Brain microvascular endothelial cell (primary cell): ENCODE measurements at places on chromosomes 13 and 19.
A peak's percentile ranks its signal among the peaks of the same experiment; 100 is the strongest.

DNA sequence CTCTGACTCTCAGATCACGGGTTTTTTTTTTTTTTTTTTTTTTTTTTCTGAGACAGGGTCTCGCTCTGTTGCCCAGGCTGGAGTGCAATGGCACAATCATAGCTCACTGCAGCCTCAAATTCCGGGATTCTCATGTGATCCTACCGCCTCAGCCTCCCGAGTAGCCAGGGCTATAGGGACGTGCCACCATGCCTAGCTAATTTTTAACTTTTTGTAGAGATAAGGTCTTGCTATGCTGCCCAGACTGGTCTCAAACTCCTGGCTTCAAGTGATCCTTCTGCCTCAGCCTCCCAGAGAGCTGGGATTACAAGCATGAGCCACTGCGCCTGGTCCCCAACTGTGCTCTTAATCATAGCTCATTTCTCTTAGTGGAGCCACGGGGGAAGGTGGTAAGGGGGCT is 4.6 kb upstream of the GRAMD1A start:
- no peak for DNase-seq

- no peak for DNase-seq
These were observed 34.3 kb upstream of the C1QTNF9 start for GRCh38 chr13:24275041-24275440.

GRCh38 chr13:92612892-92613291 is 613.7 kb upstream of the GPC6 start:
- DNase-seq = no peak

DNA sequence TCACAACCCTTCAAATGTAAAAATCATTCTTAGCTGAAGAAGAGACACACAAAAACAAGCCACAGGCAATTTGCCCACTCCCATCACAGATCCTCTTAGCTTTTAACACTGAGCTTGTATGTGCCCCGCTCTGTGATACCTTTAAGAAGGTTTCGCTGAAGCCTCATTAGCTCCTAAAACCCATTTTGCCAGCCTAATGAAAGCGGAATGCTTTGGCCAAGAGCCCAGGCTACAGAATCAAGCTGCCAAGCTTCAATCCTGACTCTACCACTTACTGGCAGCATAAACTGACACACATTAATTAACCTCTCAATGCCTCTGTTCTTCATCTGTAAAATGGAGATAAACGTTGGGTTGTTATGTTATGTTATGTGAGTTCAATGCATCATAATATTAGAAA is 10.5 kb downstream of the ZNF112 start:
- no peak for DNase-seq

DNA sequence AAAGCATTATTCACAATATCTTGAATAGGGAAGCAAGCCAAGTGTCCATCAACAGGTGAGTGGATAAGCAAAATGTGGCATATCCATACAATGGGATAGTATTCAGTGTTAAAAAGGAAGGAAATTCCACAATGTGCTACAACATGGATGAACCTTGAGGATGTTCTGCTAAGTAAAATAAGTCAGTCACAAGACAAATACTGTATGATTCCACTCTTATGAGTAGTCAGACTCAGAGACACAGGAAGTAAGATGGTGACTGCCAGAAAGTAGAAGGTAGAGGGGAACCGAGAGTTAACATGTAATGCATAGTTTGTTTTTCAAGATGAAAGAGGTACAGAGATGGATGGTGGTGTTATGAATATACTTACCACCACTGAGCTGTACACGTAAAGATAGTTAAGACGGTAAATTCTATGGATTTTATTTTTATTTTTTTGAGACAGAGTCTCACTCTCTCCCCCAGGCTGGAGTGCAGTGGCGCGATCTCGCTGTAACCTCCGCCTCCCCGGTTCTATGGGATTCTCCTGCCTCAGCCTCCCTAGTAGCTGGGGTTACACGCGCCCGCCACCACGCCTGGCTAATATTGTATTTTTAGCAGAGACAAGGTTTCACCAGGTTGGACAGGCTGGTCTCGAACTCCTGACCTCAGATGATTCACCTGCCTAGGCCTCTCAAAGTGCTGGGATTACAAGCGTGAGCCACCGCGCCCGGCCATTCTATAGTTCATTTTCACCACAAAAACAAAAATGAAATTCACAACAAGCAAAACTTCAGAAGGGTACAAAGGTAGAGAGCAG is 1.0 kb upstream of the CHAMP1 start:
- no peak for DNase-seq

DNA sequence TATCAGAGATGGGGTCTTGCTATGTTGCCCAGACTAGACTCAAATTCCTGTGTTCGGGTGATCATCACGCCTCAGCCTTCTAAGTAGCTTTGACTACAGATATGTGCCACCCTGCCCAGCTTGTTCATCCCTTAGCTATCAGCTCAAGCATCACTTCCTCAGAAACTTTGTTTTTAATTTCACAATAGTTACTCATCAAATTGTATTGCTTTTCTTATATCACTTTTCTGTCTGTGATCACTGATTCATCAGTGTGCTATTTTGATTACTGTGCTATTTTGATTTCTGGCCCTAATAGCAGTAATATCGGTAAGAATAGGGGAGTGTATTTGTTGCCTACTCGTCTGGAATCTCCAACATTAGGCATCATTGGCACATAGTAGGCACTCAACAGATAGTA is 878.6 kb upstream of the PCDH20 start:
- DNase-seq = peak; percentile 16

GRCh38 chr19:51654783-51655182 is 8.2 kb upstream of the SIGLEC14 start:
- no peak for DNase-seq

DNA sequence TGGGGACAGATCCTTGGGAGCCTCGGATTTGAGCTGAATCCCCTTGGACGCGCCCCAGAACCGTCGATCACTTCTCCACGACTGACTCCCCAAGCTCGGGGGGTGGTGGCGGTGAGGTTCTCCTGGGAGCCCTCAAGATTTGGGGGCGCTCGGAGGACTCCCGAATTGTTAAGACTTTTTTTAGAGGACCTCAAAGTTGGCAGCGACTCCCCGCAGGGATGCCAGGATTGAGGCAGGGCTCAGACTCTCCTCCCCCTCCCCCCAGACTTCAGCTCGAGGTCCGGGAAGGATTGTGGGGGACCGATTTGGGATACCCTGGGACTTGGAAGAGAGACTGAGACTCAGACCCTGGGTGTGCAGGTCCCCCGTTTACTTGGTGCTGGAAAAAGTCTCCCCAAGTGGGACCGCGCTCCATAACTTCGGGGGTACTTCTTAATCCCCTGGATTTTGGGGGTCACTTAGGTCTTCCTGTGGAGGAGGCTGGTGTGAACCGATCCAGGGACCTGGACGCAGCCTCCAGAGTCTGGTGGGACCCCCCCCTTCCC is 665 bp downstream of the VASP start:
- DNase-seq = no peak

- DNase-seq = peak; percentile 35
These were observed 6.4 kb downstream of the NUDT15 start for GRCh38 chr13:48043789-48044503.

DNA sequence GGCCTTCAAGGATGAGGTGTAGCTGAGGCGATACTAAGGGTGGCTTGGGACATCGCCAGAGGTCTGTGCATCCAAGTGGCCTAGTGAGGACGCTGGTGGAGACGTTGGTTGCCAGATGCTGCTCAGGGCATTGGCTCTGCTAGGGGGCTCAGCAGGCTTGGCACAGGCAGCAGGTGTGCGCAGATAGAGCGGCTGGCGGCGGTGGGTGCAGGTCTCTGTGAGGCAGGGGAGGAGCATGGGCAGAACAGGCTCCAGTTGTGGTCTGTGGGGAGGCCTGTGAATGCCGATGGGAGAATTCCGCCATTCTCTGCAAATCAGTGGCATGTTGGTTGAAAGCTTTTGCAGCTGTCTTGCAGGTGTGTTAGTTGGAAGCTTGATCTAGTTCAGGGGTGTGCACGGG is 21.2 kb downstream of the PRAM1 start:
- DNase-seq = no peak

DNA sequence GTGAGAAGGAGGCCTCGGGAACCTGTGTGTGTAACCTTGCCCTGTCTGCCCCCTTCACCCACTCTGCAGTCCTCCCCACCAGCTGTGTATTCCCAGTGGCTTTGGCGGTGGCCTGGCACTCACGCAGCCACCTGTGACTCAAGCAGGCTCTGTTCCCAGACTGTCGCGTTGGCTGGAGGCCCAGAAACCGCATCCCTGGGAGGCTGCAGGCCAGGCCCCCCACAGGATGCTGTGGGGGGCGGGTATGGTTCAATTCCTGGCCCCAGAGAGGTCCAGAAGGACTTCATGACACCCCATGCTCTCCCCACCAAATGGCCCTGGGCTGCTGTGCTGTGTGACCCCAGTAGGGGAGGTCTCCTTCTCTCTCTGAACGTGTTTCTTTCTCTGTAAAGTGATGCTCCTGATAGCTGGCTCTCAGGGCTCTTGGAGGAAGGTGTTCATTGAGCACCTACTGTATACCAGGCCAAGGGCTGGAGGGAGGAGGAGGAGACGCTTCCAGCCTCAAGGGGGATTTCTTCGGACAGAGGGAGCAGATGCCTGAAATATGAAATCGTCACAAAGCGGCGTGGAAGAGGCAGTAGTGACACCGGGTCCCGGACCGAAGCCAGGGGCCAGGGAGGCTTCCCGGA is 1.9 kb upstream of the LINGO3 start:
- DNase-seq = peak; percentile 18

DNA sequence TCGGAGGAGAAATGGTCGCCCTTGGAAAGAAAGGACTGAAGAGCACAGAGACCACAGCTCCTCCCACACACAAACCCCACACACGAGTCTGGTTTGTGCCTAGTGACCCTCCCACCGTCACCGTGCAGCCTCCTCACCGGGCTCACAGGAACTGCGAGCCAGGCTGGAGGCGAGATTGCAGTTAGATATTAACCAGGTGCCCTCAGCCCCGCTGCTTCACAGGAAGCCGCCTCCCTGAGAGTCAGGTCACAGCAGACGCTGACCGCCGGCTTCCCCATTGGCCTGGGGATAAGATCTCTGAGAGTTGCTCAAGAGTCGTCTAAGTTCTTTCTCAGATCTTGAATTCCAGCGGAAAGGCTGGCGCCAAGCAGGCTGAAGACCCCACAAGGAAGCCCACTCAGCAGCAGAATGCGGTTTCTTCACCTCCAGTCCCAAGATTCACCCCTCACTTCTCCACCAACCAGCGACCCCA is 870 bp downstream of the ZNF44 start:
- peak; percentile 28 for DNase-seq

GRCh38 chr19:51735759-51736449 is 12.1 kb upstream of the HAS1 start:
- peak; percentile 76 for DNase-seq

- no peak for DNase-seq
These were observed 60.5 kb downstream of the EFNB2 start for GRCh38 chr13:106474912-106475311.

DNA sequence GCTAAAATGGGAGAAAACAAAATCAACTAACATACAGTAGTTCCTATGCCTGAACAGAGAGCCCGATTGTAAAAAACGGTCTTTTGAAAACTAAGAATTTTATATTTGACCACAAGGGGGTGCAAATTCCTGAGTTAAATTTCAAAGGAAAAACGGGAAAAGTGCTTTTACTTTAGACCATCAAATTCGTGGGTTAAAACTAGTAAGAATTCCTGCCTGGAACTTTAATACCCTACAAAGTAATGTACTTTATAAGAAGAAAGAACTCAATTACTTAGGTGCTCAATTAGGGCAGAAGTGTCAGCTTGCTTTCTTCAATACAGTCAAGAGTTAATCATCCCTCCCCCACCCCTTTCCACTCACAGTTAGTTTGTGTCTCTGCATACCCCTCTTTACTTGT is 69.8 kb downstream of the KCNRG start:
- no peak for DNase-seq

GRCh38 chr13:90926459-90926858 is 421.0 kb upstream of the MIR17HG start:
- DNase-seq = no peak

DNA sequence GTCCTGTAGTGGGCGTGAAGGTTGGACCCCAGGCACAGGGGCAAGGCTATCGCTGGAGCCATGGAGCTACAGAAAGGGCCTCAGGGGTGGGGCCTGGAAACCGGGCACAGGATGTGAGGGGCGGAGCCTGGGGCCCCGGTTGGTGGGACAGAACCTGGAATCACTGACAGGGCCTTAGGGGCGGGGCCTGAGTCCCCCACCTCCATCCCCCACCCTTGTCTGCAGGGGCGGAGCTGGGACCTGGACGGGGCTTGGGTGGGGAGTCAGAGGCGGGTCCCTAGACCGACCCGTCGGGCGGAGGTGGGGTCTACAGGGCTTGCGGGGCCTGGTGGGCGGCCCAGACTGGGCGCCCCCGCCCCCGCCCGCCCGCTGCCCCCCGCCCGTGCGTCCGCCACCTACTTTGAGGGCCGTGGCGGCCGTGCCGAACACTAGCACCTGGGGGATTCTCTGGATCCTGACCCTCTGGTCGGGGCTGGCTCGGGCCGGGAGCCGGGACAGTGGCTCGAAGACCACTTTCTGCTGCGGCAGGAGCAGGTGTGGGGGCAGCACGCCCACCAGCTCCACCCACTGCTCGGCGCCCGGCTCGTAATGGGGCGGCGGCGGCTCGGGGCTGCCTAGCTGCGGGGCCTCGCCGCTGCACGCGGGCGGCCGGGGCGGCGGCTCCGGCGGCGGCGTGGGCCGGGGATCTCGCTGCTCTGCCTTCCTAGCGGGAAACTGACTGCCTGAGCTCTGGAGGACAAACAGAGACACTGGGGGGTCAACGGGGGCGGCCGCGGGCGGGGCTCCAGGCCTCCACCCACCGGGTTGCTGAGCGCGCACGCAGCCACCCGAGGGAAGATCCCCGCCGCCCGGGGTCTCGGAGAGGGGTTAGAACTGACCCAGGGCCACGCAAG is 26.3 kb downstream of the DCAF15 start:
- DNase-seq = no peak

DNA sequence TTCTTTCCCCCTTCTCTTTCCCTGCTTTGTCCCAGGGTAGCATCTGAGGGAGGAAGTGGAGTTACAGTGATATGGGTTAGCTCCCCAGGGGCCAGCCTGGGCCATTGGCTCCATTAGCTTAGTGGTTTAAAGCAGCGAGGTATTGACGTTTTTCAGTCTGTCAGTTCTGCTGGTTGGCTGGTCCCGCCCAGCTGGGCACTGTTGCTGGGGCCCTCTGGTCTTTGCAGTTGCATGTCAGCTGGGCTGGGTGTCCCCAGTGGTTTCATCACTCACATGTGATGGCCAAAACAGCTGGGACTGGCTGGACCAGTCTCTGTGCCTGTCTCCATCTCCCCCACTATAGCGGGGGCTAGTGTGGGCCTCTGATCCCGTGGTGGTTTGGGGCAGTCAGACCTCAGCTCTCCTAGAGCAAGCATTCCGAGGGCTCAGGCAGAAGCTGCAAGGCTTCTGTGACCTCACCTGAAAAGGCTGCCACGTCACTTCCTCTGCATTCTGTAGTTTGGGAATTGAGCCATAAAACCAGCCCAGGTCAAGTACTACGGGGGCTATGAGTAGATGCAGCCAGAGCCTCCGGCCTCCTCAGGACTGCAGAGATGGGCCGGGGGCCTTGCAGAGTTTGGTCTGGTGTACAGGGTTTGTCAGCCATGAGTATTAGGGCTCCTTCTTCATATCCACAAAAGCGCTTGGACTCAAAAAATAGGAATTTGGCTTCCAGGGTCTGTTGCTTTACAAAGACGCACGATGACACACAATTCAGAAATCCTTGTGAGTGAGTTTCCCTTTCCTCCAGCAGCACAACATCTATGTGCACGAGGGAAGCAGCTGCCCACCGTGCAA is 30.0 kb downstream of the TSSK6 start:
- DNase-seq = peak; percentile 11

GRCh38 chr13:32134241-32135055 is 102.9 kb downstream of the FRY start:
- no peak for DNase-seq

GRCh38 chr13:72599178-72599743 is 128.2 kb downstream of the MZT1 start:
- DNase-seq = no peak
